ENCODE measurements at places on chromosomes 5 and 9.

DNA sequence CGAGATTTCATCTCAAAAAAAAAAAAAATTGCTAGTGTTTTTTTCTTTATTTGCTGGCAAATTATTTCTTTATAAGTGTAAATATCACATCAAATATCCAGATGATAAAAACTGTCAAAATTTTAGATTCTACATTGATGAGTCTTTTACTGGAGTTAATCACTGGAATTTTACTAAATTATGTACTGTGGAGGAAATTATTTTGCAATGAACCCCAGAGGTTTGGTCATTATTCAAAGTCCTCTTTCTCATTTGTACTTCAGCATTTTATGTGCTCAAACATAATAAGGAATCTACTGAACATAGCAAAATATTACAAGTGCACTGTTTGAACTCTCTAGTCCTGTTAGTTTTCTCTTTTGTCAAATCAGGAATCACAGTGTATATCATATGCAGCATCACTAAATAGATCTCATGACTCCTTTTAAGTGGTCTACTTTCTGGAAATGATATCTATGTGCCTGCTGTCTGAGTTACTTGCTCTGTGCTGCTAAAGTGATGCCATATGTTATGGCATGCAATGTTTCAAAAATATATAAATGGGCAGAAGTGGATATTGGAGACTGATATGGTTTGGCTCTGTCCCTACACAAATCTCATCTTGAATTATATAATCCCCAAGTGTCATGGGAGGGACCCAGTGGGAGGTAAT lies 18.0 kb downstream of the OTULINL start:
- DNase-seq: no peak

DNA sequence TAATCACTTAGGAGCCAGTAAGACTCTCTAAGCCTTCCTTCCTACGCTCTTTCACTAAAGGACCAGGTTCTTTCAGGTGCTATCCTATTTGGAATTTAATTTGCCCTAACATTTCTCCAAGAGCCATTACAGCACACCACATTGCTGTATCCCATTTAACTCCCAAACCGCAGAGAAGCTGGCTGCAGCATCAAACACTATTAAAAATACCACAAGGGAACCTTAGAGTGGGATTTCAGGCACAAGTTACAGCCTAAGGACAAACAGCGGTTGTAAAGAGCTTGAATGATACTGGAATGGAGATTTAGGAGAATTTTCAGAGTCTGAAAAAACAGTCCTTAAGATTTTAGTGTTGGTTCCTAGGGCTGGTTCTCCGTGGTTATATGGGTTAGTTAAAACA lies 566.4 kb downstream of the RAB3C start:
- no peak for DNase-seq

- DNase-seq: no peak
Observed at GRCh38 chr5:74538206-74538661, 102.3 kb downstream of the ENC1 start.

DNA sequence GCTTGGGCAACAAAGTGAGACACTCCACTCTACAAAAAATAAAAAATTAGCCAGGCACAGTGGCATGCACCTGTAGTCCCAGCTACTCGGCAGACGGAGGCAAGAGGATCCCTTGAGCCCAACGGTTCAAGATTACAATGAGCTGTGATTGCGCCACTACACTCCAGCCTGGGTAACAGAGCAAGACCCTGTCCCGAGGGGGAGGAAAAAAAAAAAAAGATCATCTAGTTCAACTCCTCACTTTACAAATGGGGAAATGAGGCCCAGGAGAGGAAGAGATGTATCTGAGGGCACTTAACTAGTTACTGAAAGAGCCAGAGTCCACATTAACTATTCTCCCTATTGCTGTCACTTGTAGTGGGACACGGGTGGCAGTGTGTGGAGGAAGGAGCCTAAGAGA lies 13.8 kb downstream of the PDCL start:
- no peak for DNase-seq

GRCh38 chr5:161851691-161852299 lies 3.9 kb downstream of the GABRA1 start:
- no peak for DNase-seq

GRCh38 chr5:139946440-139946839 lies 96.7 kb downstream of the NRG2 start:
- no peak for DNase-seq

- no peak for DNase-seq
Observed at GRCh38 chr9:122179054-122179689, 19.5 kb downstream of the MORN5 start.

- no peak for DNase-seq
Observed at GRCh38 chr9:70007831-70008230, 35.8 kb upstream of the MAMDC2 start.

- no peak for DNase-seq
Observed at GRCh38 chr5:88688984-88689667, 193.9 kb downstream of the MEF2C start.

- no peak for DNase-seq
Observed at GRCh38 chr9:90801973-90802322, 329 bp downstream of the SYK start.

DNA sequence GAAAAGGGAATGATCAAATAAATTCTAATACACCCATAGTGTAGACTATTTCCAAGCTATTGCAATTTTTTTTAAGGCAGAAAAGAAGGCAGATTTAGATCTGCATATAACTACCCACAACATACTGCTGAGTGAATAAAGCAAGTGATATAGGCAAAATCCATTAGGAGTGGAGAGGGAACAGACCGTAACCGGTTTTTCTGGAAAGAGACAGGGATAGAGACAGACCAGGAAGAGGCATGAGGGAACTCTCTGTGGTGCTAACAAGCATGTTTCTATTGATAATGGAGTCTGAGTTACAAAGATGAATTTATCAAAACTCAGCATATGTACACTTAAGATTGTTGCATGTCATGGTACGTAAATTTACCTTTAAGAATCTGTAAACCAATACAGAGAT lies 14.5 kb downstream of the ZDHHC21 start:
- no peak for DNase-seq

DNA sequence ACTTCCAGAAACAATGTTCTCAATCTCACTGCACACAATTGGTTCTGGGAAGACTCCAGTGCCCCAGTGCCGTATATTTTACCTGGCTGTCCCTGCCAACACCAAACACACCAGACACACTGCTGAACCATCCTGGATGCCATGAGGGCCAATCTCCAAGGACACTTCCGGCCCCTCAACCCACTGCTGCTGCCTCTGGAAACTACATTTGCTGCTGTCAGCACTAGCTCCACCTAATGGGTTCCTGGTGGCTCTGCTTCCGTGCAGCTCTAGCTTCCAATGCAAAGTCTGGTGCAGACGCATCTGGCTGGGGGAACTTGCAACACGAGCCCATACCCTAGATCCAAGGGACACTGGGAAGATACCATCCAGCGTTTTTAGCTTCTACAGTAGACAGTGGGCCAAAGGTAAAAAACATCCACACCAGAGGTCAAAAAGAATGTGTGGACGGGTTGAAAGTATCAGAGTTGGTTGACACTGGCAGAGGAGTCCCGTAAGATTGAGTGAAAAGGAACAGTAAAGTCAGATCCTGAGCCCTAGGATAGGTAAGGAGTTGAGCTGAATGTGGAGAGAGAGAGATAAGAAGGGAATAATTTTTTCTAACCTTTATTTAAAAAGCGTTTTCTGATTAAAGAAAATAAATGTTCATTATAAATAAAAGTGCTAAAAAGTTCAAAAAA lies 99.7 kb upstream of the KIF2A start:
- no peak for DNase-seq

- no peak for DNase-seq
Observed at GRCh38 chr9:122058709-122059108, 34.4 kb downstream of the TTLL11 start.

GRCh38 chr5:51449026-51449425 lies 65.8 kb downstream of the ISL1 start:
- DNase-seq: no peak

- no peak for DNase-seq
Observed at GRCh38 chr5:16081376-16081955, 98.1 kb downstream of the MARCHF11 start.

- DNase-seq: no peak
Observed at GRCh38 chr5:43268188-43268820, 44.9 kb downstream of the HMGCS1 start.
